ENCODE measurements at places on chromosomes 13 and 19. TPM values are rescaled to one million over a fixed set of nuclear protein-coding genes. Genes with fewer than 3 reads are reported as not detected.
A peak's percentile ranks its signal among the peaks of the same experiment; 100 is the strongest.

- peak; percentile 60 for DNase-seq
Observed at GRCh38 chr19:55175117-55175867, 4.8 kb downstream of the SYT5 start.

GRCh38 chr13:39676315-39676876, 20.9 kb downstream of the COG6 start:
- DNase-seq: no peak

Gene PALM
- total RNA-seq: 16.5 TPM

DNA sequence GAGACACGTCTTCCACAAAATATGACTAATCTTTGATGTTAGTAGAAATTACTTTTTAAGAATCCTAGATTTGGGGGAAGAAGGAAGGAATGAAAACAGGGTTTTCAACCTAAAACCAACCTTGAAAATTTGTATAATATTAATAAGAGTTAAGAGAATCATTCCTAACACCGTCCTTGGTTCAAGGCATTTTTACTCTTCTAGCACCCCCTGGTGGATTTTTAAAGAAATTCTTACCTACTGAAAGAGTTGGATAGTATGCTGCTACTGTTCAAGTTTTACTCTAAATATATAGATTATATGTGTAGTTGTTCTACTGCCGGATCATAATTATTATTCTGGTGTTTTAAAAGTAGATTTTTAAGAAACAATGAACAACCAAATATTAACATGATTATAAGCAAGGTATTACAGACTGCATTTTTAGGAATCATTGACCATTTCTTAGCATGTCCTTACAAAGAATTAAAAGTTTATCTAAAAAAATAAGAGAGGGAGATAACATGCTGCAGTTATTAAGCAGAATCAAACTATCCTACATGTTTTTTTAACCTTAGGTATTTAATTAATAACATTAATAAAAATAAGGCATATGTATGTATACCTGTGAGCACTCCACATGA, 7.4 kb upstream of the SLITRK6 start:
- DNase-seq: no peak

DNA sequence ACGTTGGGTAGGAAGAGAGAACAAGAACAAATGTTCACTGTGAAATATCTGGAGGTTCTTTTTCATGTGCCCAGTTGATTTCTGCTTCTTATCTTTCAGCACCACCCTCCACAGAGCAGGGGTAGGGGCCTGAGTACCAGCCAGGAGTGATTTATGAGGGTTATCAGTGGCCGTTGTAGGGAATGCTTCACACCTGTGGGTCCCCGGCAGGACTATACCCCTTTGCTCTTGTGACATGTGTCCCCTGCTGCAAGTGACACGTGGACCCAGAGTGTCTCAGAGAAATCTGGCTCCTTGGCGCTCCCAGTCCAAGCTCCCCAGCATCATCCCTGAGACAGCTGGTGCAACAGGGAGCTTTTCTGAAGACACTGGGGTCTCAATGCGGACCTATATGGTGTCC, 29.7 kb downstream of the SIAH3 start:
- DNase-seq: peak; percentile 35

DNA sequence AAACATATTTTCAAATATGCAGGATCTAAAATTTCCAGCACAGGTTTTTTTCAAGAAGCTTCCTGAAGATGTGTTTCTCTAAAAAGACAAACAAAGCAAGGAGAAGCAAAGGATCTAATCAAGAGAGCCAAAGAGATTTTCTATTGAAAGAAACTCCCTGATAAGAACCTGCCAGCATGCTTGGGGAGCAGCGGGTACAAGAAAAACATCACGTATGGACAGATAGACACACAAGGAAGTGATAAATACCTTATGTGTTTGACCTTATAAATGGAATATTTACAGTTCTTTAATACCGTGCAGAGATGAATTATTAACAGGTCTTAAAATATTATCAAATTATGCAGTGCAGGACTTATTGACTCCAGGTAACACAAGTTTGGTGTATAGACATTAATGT, 562.1 kb downstream of the DACH1 start:
- DNase-seq: no peak

DNA sequence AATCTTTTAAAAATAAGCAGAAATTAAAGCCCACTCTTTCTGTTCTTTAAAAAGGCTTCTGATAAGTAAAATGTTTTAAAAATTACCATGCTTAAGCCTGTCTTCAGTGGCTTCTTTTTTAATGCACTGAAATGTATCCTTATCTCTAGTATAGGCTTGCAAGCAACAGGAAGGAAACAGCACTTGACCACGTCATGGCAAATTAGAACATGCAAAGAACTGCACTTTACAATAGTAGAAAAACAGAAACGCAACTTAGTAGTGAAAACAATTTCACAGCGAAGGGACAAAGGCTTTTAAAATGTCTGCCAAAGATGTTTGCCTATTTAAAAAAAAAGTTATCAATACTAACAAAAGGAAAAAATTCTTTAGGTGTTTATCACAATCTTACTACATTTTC, 36.3 kb downstream of the ELF1 start:
- DNase-seq: no peak

DNA sequence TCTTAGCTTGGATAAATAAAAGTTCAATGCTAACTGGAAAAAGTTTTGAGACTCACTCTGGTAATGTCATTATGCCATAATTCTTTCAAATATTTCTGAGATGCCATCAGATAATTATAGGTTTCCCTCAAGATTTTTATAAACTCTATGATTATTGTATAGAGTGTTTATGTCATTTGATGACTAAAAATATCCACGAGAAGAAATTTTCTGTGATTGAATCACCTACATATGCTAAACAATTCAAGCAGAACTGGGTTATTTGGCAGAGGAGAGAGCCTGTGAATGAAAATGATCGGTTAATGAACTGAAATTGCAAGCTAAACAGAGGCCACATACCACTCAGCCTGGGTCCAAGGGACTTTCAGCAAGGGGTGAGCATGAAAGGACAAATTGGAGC, 92.6 kb upstream of the TSC22D1 start:
- no peak for DNase-seq

DNA sequence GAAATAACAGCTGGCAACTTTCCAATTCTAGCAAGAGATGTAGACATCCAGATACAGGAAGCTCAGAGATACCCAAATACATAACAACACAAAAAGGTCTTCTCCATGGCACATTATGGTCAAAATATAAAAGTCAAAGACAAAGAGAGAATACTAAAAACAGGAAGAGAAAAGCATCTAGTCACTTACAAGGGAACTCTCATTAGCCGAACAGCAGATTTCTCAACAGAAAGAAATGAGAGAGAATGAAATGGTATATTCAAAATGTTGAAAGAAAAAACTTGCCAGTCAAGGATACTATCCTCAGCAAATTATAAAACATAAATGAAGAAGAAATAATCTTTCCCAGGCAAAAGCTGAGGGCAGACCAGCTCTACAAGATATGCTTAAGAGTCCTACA, 12.4 kb downstream of the ZNF780A start:
- DNase-seq: no peak

- no peak for DNase-seq
Observed at GRCh38 chr19:16620584-16620983, 7.4 kb downstream of the MED26 start.

- DNase-seq: no peak
Observed at GRCh38 chr13:104837756-104838155, 1697.7 kb downstream of the EFNB2 start.

DNA sequence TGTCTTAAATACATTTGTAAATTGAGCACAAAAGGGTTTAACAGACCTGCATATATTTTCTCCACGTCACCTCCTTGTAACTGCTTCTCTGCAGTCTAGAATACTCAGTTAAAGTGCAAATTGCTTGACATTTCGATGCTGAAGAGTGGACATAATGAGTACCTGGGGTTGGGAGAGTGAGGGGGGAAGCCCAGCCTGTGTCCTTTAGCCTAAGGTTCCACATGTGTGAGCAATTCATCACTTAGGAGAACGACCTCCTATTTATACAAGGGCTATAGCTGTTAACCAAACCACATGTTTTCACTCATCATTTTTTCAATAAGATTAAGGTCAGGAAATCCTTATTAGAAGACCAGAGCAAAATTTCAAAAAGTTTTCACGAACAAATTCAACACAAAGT, 29.5 kb downstream of the PCDH9 start:
- no peak for DNase-seq
